ENCODE measurements at places on chromosomes 2 and 18.

- no peak for DNase-seq
These were observed 158.2 kb downstream of the LCLAT1 start for GRCh38 chr2:30605197-30605596.

GRCh38 chr18:61963705-61964104, 70.9 kb upstream of the RNF152 start:
- DNase-seq = no peak

GRCh38 chr18:51132256-51132935, 65.1 kb downstream of the MEX3C start:
- DNase-seq = no peak

DNA sequence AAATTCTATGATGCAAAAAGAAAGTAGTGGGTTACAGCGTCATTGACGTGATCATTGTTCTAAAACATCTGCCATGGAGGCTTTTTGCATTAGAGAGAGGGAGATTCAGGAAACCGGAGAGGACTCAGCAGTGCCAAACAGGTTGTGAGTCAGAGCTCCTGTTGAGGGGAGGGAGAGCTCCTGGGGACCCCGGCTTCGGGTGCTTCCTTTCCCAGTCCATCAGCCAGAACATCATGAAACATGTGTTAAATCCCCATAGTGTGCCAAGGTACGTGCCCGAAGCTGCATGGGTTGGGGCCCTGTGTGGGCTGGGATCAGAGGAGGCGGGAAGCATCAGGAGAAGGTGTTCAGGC, 791 bp upstream of the CYRIA start:
- DNase-seq = no peak

DNA sequence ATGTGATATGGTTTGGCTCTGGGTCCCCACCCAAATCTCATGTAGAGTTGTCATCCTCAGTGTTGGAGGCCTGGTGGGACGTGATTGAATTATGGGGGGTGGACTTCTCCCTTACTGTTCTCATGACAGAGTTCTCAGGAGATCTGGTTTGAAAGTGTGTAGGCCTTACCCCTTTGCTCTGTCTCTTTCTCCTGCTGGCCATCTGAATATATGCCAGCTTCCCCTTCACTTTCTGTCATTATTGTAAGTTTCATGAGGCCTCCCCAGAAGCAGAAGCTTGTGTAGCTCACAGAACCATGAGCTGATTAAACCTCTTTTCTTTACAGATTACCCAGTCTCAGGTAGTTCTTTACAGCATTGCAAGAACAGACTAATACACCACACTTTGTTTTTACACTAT, 222.3 kb downstream of the DOK6 start:
- no peak for DNase-seq

DNA sequence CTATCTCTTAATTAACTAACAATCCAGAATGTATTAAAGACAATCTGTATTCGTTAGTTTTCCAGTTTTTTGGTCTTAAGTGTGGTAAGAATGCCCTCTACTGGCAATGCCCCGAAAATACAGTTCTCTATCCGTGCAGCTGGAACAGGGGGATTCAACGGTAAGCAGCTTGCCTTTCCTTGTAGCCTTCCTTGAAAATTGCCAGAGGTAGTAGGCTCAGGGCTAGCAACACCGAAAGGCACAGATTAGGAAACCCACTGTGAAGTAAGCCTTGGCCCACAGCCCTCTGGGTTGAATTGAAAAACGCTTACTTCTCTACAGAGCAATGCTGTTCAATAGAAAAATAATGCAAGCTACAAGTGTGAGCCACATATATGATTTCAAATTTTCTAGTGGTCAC, 17.1 kb upstream of the VPS4B start:
- no peak for DNase-seq

DNA sequence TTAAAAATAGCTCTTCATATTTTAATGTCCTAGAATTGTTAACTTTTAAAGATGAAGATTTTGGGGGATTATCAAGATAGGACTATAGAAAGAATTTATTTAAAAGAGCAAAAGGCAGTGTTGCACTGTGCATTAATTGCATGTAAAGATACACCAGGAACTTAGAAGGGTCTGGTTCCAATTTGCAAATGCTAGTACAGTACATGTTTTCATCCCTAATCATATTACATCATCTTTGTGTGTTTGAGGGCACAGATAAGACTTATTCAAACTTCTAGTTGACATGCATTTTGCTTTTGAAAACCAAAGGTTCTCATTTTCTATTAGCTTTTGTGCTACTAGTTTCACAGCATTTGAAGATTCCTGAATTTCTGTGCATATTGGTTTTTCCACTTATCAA, 231.7 kb upstream of the LYPD1 start:
- no peak for DNase-seq

DNA sequence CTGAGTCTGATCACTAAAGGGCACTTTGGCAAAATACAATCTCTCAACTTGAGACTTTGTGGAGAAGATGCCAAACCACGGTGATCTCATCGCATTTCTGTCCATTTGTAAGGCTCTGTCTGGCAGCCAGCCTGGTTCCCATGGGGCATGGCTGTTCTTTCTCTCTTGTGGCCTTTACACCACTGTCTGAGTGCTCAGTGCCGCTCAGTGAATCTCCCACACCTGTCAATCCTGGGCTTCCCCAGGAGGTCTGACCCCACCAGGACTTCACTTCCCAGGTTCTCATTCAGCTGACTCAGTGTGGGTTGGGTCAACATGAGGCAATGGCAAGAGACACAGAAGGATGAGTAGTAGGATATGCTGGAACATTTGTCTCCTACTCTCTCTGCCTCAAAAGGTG, 96.8 kb upstream of the TRIB2 start:
- DNase-seq = peak; percentile 80

DNA sequence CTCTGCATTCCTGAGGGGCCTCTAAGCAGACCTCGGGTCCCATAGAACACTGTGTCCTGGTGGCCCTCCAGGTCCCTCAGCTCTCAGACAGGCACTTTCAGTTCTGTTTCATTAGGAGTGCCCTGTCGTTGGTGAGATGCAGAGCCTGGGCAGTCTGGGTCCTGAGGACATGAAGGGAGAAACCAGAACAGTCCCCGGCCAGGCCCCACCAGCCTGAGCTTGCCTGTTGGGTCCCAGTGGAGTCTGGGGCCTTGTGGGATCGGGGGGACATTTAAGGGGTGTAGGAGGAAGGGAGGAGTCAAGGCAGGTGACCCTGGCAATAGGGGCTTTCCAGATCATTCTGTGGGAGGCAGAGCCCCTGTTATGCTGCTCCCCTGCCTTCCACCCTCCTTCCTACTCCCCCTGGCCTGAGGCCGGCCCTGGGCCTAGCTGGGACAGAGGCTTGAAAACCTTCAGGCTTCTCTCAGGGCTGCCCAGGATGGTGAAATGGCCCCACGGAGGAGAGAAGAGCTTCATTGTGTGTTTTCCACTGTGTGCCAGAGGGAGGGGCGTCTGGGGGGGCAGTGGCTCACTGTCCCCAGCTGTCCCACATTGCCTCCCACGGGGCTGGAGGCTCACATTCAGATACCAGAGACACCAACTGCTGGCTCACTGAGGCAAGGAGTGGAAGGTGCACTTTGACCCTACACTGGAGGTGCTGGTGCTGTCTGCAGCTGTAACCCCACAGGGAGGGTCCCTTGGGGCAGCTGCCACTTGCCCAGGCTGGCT, 26.6 kb upstream of the CATIP start:
- DNase-seq = no peak

DNA sequence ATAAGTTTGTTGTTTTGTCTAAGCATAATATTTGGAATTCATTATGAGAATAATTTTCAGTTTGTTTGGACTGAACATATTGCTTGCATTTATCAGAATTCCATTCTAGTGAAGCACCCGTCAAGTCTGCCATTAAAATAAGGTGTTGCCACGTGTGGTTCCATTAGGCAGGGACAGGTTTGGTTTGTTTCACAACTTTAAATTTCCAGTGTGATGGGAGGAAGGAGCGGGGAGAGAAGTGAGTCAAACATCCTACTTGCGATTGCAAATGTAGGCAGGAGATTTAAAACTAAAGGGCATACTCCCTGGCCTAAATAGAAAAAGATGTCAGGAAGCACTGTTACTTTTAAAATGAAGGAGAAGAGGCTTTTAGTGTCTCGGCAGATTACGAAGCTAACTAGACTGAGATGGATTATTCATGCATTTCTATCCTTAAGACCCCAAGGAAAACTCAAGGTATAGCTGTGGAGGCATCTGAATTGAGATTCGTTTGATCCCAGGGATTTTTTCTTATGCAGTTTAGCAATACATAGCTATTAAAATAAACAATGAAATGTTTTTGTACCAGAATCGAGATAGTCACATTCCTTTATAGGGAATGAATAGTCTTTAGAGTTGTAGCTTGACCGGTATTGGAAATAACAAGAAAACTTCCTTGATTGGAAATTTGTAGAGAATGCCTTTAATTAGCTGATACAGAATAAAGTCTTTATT, 19.8 kb downstream of the GRHL1 start:
- peak; percentile 41 for DNase-seq

GRCh38 chr2:151946899-151947812, 118.9 kb upstream of the ARL5A start:
- no peak for DNase-seq

DNA sequence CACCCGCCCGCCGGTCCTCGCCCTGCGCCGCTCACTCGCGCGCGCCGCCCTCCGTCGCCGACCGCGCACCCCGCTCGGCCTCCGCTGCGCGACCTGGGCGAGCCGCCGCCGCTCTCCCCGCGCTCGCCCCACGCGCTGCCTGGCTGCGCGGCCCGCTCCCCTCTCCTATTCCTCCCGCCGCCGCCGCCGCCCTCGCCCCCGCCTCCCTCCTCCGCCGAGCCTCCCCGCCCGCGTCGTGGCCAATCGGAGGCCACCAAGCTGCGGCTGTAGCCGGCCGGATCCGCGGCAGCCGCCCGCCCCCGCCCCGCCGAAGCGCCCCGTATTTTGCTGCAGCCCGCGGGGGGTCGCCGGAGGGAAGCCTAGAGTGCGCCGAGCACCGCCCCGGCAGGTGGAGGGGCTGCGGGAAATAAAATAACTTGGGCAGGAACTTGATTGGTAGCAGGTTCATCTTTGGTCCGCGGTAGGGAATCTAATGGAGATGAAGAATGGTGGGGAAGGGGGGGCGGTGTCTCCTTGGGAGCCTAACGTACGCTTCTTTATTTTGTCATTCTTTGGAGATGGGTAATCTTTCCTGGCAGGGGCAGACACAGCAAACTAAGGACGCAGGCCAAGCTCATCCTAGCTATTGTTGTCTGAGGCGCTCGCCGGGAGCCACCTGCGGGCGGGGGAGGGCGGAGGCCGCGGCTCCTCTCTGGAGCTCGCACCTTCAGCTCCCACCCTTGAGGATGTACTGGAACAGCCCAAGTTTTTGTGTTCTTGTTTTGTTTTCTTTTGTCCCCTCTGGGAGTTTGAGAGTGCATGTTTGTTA, 1.1 kb upstream of the CDH2 start:
- DNase-seq = no peak

DNA sequence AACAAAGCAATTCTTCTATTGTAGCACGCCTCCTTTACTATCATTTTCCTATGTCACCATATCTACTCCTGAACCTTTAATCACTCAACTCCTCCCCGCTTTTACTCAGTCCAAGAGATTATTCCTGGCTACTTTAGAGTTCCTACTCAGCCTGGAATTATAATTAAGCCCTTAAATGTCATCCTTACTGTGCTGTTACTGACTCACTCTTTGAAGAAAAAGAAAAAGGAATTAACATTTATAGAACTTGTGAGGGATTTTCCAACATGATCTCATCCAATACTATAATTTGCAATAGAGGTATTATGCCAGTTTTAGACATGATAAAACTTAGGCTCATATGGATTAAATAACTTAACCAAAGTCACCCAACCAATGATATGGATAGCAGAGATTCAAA, 61.7 kb downstream of the CCDC88A start:
- peak; percentile 18 for DNase-seq

GRCh38 chr2:122179492-122180165, 424.2 kb downstream of the TSN start:
- DNase-seq = no peak

DNA sequence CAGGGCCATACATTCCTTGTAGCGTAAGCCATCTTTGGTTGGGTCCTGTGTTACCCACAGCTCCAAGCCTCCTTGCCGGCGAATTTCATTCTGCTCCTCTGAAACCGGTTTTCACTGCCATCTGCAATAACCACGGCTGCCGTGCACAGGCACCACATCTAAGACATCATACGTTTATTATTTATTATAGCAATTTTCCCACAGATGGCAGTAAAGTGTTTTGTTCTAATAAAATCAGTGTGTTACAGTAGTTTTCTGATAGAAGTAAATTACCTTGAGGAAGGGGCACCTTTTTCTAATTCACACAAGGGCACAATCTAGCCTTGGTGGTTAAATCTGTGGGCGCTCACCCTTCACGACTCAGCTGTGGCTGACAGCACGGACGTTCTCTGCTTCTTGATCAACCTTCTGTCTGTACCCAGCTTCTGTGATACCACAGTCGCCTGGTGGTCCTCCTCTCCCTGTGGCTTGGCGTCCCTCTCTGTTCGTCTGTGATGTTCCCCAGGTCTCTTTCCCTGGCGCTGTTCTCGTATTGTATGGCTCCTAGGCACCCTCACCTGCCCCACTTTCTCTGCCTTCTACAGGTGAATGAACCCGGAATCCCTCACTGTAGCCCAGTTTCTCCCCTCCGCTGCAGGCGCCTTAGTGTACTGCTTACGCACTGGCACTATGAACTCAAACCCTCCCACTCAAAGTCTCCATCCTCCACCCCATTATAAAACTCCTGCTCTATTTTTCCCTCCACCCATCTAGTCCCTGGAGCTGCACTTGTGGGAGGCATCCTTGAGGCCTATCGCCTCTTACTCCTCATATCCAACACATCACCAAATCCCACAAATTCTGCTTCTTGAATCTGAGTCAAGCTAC, 236.8 kb downstream of the DYSF start:
- no peak for DNase-seq

DNA sequence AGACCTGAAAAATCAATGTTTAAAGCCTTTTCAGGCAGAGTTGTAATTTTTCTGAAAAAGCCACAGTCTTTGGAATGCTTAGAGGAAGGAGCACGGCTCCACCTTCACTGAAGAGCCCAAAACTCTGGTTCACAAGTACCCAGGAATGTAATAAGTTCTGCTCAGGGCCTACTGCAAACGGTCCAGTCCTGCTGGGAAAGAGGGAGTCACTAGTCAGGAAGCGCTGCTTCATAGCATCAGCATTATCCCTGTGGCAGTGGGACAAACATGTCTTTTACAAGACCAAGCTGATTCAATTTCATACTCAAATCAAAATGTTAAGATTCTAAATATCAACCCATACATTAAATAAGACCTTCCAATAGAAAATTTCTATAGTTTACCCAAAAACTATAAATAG, 152.9 kb upstream of the PGAP1 start:
- DNase-seq = peak; percentile 23

DNA sequence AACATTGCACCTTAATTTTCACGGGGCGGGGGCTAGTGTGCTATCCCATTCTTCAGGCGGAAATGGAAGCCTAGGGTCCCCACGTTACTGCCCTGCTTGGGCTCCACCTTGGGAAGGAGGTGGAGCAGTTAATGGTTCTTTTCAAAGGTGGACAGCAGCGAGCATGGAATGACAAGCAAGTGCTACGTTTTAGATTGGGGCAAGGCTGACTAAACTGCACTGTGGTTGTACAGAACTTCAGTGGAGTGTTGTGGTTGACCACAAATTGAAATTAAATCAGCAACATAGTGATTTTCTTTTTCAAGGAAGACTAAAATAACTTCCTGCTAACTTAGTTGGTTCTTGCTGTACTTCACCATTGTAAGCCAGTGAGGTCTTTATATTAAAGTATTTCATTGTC, 47.0 kb downstream of the CHRNA1 start:
- peak; percentile 39 for DNase-seq
